ENCODE measurements at places on chromosomes 16 and 17.

DNA sequence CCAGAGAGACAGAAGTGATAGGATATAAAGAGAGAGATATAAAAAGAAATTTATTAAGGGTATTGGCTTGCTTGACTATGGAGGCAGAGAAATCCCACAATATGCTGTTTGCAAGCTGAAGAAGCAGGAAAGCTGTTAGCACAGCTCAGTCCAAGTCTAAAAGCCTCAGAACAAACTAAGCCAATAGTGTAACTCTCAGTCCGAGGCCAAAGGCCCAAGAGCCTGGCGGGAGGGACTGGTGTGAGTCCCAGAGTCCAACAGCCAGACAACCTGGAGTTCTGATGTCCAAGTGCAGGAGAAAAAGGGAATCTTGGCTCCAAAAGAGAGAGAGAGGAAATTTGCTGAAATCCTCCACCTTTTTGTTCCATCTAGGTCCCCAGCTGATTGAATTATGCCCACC lies 30.3 kb upstream of the NACA2 start:
- DNase-seq: no peak

DNA sequence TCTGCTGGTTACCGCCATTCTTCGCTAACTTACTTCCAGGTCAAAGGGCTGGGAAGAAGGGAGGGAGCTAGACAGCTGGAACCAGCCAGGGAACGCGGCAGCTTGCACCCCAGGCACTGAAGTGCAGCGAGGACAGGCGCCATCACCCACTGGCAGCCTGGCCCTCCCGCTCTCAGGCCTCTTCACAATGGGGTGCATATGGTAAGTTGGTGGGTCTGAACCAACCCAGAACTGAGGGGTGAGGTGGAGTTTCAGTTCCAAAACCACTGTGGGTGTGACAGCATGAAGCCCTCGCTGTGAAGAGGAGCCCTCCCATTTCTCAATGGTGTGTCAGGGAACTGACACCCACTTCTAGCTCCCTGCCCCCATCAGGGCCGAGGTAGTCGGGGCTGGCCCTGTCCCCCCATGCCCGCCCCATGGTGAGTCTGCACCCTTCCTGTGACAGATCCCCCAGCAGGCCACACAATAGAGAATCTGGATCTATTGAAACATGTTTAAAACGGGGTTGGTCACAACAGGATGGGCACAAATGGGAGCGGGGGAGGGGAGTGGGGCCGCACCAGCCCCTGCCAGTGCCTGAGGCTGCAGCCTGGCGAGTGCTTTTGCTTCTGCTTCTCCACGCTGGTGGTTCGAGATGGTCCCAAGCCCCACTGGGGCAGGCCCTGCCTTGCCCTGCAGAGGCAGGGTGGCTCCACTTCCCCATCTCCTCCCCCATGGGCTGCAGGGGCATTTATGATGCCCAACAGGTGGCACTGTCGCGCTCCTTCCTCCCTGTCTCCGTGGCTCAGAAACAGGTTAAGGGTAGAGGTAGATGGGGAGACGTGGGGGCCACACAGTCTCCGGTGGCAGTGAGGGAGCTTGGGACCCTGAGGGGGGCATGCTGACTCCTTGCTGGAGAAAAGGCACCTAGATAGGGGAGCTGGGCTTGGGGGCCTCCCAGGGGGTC lies 2.3 kb downstream of the LIMD2 start:
- no peak for DNase-seq

GRCh38 chr16:77336637-77337036 lies 98.2 kb downstream of the ADAMTS18 start:
- no peak for DNase-seq

DNA sequence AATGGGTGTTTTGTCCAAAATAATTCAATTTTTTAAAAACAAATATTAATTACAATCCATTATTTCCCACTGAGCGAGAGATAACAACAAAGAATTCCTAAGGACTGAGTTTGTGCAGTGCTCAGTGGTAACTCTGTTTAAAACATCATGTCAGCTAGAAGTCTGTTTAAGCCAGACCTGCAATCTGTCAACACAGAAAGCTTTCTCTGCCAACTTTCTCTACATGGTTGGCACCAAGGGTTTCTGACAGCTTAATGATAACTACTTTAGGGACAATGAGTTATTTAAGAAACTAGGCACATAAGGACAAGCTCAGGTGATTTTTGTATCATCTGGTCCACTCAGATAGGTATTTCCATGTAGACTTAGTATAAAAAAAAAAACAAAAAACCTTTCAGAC lies 81.8 kb downstream of the WDR59 start:
- no peak for DNase-seq

DNA sequence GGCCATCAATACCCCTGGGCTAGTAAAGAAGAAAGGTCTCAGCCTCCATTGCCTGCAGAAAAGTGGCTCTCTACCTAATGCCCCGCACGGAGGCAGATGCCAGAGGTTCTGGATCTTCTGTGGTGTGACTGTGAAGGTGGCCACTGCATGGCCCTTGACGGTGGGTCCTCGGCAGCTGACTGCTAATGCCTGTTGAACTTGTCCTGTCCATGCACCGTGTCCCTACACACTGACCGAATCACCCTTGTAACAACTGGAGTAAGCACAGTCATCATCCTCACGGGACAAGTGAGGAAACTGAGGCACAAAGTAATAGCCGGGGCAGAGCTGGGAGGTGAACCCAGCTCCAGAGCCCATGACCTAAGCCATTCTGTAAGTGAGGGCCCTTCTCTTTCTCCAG lies 48.8 kb downstream of the MYH11 start:
- no peak for DNase-seq

GRCh38 chr17:30323262-30323894 lies 10.5 kb downstream of the TMIGD1 start:
- DNase-seq: no peak

DNA sequence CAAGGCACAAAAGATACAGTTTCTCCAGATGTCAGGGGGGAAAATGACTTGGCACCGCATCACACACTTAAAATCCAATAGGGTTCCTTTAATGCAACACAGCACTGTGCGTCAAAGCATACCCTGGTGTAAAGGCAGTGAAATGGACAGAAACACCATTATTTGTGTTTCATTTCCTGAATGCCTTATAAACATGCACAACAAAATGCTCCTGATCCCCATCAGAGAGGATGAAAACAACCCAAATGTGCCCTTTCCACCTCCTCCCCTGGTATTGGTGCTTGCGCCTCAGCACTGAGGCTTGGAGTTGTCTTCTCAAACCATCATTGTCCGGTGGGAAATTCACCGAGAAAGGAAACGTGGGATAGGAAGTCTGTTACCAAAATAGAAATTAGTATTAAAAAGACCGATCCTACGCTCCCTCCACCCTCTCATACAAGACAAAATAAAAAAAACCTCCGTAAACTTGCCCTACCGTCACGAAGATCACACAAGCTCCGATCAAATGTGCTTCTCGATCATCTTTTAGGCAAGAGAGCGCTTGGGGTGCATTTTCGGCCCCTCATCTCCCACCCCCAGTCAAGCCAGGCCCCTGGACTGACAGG lies 722 bp downstream of the CDC27 start:
- peak; percentile 39 for DNase-seq

GRCh38 chr16:16075488-16076422 lies 126.3 kb downstream of the ABCC1 start:
- peak; percentile 26 for DNase-seq

DNA sequence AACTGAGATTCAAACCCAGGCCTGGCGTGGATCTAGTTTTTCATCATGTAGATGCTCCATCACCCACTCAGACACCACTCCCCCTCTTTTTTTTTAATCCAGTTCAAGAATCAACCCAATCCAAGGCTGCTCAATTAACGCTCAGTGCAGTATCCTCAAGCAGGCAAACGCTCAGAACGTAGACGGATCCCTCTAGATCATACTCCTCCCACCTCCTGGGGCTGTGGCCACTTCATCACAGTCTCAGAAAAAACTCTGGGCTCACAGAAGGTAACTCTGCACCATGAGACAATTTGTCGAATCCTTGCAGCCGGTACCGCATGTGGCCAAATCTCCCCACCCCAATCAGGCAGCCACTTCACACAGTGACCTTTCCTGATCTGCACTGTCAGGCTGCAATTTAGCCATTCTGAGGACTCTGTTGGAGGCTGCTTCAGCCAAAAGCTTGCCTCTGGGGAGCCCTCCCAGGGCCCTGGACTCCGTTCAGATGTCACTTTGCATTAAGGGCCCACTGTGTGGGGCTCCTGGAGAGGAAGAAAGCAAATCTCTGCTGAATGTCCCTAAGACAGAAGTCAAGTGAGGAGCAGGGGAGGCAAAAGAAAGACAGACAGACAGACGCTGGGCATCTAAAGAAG lies 183.5 kb downstream of the XYLT1 start:
- no peak for DNase-seq

GRCh38 chr17:10748531-10749181 lies 18.8 kb upstream of the TMEM220 start:
- DNase-seq: peak; percentile 78

- no peak for DNase-seq
Observed at GRCh38 chr17:67671493-67671892, 46.2 kb upstream of the NOL11 start.

DNA sequence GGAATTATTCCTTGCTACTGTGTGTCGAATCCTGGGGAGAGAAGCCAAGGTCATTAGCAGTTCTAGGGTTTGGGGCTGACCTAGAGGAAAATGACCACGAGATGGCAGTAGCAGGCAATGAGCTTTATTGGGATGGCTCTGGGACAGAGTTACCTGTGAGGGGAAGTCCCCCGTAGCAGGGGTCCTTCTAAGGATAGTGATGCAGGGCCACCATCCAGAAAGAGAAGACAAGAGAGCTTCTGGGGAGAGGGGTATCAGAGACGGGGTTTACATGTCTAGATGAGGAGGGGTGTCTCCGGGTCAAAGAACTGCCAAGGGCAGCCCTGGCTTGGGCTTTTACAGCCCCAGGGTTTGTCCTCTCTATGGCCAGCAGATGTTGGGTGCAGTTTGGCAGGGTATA lies 6.4 kb upstream of the GGT6 start:
- DNase-seq: peak; percentile 76

- no peak for DNase-seq
Observed at GRCh38 chr16:1214719-1215118, 10.3 kb downstream of the TPSG1 start.

DNA sequence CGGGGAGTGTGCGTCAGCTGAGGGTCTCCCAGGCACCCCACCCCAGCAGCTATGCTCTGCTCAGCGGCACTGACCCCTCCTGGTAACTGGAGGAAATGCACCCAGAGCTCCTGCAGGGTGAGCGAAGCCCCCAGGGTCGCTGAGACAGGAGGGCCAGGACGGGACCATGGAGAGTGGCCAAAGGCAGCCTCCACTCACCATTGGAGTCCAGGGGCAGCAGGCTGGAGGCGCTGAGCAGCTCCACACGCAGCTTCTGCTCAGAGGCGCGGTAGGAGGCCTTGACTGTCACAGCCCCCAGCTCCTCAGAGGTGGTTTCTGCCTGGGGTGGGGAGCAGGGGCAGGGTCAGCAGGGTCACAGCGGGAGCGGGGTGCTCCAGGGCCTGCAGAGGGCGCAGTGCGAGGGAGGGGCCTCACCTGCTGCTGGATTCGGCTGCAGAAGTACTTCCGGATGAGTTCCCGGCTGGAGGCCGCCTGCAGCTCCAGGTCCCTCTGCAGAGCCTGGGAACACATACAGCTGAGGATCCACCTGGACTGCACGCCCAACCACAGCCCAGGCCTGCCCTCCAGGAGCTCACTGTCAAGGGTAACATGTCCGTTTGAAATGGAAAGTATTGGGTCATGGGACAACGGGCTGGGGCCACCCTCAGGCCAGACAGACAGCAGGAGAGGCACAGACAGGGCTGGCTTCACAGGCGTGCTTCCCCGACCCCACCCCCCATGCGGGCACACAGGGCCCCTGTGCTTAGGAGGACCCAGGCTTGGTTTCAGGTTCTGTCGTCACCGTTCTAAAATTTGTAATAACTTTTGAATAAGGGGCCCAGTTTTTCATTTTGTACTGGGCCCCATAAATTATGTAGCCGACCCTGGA lies 13.8 kb downstream of the UNC13D start:
- DNase-seq: no peak

DNA sequence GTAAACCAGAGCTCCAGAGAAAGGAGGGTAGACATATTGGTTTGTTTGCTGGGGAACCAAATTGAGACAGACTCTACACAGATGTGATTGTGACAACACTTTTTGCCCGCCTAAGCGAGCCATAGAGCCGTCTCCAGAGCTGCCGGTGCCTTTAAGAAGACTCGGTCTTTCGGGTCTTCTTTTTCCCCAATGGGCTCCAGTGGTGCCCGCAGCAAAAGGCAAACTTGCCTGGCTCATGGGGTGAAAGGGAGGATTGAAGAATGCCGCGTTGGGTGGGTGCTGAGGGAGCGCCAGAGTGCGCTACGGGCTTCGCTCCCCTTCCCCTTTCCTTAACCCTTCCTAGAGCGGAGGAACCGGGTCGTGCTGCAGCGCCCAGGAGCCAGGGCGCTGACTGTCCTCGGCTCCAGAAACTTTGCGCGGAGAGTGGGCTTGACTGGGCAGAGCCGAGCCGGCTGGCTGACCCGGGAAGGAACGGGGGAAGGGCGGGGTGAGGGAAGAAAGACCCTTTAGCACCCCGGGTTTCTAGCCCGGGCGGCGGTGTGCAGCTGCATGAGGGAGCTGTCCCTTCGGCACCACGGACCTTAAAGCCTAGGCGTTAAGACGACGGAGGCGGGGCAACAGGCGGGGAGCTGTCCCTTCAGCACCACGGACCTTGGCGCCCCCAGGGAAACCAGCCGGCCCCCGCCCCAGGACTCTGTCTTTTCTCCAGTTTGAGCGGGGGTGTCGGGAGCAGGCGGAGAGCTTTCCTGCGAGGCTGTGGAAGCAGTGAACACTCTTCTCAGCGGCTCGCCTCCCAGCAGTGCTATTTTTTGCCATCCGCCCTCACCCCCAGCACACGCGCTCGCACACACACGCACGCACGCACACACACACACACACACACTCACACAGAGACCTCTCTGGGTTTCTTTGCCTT lies at the start of gene CACNG3:
TSS of gene CACNG3 (plus strand) at position 880 of the 916 bp plus-strand sequence. CDS start 420 bp downstream, outside the sequence.
- DNase-seq: peak; percentile 79

GRCh38 chr16:88505405-88506082 lies 52.5 kb downstream of the ZFPM1 start:
- DNase-seq: no peak

DNA sequence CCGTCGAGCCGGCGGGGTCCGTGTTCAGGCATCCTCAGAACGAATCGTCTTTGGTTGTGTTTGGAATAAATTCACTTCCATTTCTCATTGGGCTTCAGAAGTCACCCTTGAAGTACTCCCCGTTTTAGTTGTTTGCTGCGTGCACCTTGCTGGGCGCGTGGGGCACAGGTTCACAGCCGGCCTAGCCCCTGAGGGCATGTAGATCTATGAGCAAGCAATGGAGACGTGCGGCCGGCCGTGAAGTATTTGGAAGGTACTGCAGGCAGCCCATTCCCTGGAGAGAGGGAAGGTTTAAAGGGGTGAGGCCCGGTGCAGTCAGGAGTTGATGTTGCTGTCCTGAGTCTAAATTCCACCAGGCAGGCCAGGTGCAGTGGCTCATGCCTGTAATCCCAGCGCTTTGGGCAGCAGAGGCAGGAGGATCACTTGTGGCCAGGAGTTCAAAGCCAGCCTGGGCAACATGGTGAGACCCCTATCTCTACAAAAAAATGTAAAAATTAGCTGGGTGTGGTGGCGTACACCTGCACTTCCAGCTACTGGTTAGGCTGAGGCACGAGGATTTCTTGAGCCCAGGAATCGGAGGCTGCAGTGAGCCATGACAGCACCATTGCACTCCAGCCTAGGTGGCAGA lies 714 bp downstream of the ACSF3 start:
- no peak for DNase-seq

Data from umbilical cord (tissue), 2 donors.